Prostate gland (tissue), 2 donors: ENCODE measurements at places on chromosomes 2 and 18. TPM values are rescaled to one million over a fixed set of nuclear protein-coding genes. Genes with fewer than 3 reads are reported as not detected.

GRCh38 chr2:44952143-44952805 is 10.8 kb downstream of the SIX3 start:
- no peak for DNase-seq
- no peak overlapping the region for H3K4me3 ChIP-seq
- peaks cover 8% of the 10 kb centered on the region for H3K4me1 ChIP-seq
- H3K27ac ChIP-seq: no peak overlapping the region
- H3K36me3 ChIP-seq: no peaks in the 10 kb centered on the region
- peaks cover 25% of the 10 kb centered on the region for H3K27me3 ChIP-seq

DNA sequence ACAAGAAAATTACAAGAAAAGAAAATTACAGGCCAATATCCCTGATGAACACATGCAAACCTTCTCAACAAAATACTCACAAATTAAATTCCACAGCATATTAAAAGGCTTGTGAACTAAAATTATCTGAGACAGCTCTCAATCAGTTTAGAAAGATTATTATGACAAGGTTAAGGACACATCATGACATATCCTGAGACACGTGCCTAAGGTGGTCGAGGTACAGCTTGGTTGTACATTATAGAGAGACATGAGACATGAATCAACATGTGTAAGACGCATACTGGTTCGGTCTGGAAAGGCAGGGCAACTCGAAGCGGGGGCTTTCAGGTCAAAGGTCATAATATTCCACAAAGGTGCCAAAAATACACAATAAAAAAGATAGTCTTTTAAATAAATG is 598.3 kb upstream of the REG3G start:
- no peaks in the 10 kb centered on the region for H3K27me3 ChIP-seq
- no peak overlapping the region for H3K4me3 ChIP-seq
- H3K27ac ChIP-seq: no peak overlapping the region

- H3K27ac ChIP-seq: no peak overlapping the region
- no peaks in the 10 kb centered on the region for H3K27me3 ChIP-seq
- no peaks in the 10 kb centered on the region for H3K36me3 ChIP-seq
- H3K4me3 ChIP-seq: no peak overlapping the region
Measured at GRCh38 chr18:63963615-63964256, 6.1 kb upstream of the SERPINB8 start.

DNA sequence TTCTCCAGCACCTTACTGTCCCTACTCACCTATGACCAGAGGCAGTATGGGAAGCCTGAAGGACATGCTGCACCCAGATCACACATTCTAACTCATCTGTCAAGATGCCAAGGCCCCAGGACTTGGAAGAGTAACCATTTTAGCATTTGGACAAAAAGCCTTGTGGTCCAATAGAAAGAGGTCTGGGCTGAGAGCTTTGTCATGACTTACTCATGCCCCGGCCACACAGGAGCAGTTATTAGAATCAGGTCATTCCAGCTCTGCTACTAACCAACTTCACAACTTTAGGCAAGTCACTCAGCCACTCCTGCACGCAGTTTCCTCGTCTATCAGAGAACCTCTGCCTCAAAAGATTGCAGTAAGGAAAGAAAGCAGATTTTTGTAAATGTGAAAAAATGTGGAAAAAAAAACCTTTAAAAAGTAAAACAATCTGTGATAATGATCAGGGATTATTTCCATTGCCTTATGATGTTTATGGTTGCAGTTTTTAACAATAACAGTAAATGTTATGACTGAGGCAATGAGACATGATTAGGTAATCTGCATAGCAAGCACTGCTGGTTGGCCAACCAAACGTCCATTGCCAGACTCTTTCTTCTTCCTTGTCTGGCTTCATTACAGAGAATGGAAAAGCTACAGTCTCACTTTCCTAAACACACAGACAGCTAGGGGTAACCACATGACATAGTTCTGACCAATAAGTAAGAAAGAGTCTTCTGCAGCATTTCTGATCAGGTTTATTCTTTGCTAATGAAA is 255.4 kb upstream of the CHAC2 start:
- H3K36me3 ChIP-seq: no peaks in the 10 kb centered on the region
- no peak overlapping the region for H3K27ac ChIP-seq
- H3K27me3 ChIP-seq: no peaks in the 10 kb centered on the region
- H3K4me3 ChIP-seq: no peak overlapping the region

GRCh38 chr2:134052173-134052572 is 201.7 kb upstream of the MGAT5 start:
- no peak overlapping the region for H3K4me3 ChIP-seq
- no peak for DNase-seq
- no peak overlapping the region for H3K27ac ChIP-seq

GRCh38 chr2:173822889-173823542 is 142.2 kb downstream of the SP3 start:
- H3K36me3 ChIP-seq: no peaks in the 10 kb centered on the region
- no peaks in the 10 kb centered on the region for H3K27me3 ChIP-seq
- no peak overlapping the region for H3K27ac ChIP-seq
- DNase-seq: no peak
- H3K4me1 ChIP-seq: no peaks in the 10 kb centered on the region
- H3K4me3 ChIP-seq: no peak overlapping the region

GRCh38 chr2:85768713-85769112 is 14.9 kb downstream of the ATOH8 start:
- peaks cover 12% of the 10 kb centered on the region for H3K4me1 ChIP-seq
- H3K27ac ChIP-seq: no peak overlapping the region
- no peaks in the 10 kb centered on the region for H3K27me3 ChIP-seq

GRCh38 chr2:67994716-67995115 is 68.1 kb downstream of the C1D start:
- no peaks in the 10 kb centered on the region for H3K27me3 ChIP-seq
- no peaks in the 10 kb centered on the region for H3K36me3 ChIP-seq
- no peak for DNase-seq

The FAP gene
- total RNA-seq: 2.0 TPM

The TUBA3D gene
- total RNA-seq: 92.0 TPM

The TTL gene
- 8.2 TPM for total RNA-seq

The TSPYL6 gene
- not detected for total RNA-seq

The SLC11A1 gene
- 11.4 TPM for total RNA-seq

The POTEC gene
- total RNA-seq: not detected

The FAM124B gene
- total RNA-seq: 0.91 TPM

The CCDC102B gene
- 16.5 TPM for total RNA-seq
